Activated CD8-positive, alpha-beta memory T cell treated with anti-CD3 and anti-CD28 coated beads for 48 hours (primary cell): ENCODE measurements at places on chromosomes 2 and 18.

GRCh38 chr18:59950215-59950944 lies 50.6 kb downstream of the PMAIP1 start:
- no peak for DNase-seq

DNA sequence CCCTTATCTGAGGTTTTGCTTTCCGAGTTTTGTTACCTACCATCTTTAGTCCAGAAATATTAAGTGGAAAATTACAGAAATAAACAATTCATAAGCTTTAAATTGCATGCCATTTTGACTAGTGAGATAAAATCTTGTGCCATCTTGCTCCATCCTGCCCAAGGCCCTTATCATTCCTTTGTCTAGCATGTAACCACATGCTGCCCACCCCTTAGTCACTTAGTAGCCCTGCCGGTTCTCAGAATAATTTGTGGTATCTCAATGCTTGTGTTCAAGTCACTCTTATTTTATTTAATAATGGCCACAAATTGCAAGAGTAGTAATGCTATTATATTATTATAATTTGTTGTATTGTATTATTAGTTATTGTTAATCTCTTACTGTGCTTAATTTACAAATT lies 36.8 kb upstream of the VPS54 start:
- no peak for DNase-seq

DNA sequence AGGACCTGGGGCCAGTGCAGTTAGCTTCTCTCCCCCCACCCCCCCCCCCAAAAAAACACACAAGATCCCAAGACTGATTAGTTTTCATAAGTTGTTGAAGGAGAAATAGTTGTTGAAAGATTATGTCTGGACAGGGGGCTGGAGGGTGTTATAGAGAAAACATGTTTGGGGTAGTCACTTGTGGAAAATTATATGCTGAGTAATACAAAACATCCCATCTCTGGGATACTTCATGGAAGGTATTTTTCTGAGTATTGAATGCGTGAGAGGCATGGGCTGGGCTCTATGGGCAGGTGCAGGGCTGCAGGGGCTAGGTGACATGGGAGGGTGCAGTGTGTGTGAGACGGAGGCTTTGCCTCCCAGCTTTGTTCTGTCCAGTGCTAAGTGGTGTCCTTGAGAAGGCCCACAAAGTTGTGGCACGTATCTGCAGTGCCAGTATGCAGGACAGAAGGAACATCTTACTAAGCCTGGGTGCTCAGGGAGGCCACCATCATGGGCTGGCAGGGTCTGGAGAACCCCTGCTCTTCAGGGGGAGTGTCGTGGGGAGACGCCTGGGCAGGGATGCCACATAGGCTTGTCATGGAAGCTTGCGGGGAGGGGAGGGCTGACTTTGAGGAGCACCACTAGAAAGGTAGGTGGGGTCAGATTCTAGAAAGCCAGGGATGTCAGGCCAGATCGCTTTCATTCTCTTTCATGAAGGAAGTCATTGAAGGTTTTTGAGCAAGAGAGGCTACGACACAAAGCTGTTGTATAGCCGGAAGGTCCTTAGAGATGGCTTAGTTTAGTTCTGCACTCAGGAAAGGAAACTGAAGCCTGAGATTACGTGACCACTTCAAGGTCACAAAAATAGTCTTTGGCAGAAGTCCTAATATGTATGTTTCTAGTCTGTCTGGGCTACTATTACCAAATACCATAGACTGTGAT lies 232.0 kb downstream of the LDLRAD4 start:
- no peak for DNase-seq

DNA sequence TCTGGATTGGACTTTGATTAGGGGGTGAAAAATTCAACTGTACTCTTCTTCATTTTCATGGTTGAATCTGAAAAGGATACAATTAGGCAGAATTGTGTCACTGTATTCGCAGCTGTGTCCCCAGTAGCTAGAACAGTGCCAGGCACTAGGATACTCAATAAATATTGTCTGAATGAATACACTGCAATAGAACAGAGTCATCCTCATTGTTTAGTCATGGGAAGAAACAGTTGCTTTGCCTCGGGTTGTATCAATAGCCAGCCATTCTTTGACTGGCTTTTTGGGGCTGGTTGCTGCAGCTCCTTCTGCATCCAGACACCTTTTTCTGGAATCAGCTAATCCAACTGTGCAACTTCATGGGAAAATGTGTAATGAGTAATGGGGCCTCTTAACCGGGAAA lies 18.1 kb upstream of the DYNC1I2 start:
- DNase-seq, result no peak

GRCh38 chr2:222295368-222296062 lies 3.3 kb downstream of the PAX3 start:
- no peak for DNase-seq

GRCh38 chr2:224838335-224838734 lies 122.2 kb upstream of the CCDC195 start:
- no peak for DNase-seq

DNA sequence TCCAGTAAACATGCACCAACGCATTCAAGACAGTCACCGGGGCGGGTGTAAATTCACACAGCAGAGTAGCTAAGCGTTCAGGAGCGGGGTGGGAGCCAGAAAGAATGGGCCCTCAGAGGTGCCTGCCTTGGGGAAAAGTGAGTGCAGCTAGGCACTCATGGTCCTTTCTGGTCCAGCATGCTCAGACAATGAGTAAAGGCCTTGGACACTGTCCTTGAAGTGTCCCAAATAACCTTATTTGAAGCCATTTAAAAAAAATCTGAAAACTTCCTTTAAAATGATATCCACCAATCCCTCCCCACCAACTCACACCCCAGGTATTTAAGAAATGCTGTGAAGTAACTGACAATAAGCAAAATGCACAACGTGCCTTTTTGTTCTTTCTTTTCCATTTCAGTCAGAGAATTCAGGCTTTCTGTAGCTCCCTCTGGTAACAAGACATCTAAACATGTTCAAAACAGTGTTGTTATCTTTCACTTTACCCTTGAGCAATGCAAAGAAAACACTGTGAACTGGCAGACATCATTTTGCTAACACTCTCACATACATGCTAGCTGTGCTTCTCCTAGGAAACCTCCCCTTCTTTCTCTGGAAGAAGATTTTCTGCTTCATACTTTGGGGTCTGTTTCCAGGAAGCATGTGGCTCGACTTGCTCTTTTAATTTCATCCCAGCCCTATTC lies 445.1 kb upstream of the SPRED2 start:
- DNase-seq, result no peak
